ENCODE measurements at places on chromosomes 12 and 14.

DNA sequence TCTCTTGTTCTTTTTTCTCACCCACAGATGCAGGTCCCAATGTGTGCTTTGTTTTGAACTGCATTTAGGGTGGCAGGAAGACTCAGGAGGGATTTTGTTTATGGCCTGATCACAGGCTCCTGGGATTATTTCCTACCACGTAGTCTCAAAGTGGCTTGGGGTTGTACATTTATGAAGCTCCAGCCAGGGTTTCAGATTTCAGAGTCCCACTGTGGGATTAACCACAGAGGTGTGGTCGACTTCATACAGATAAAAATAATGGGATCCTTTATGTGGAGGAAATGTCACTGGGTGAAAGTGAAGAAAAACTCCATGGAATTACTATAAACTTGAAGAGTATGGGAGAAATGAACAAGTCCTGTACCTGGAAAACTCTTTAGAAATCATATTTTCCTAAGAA, 14.2 kb upstream of the PPP1R1A start:
- DNase-seq = no peak

DNA sequence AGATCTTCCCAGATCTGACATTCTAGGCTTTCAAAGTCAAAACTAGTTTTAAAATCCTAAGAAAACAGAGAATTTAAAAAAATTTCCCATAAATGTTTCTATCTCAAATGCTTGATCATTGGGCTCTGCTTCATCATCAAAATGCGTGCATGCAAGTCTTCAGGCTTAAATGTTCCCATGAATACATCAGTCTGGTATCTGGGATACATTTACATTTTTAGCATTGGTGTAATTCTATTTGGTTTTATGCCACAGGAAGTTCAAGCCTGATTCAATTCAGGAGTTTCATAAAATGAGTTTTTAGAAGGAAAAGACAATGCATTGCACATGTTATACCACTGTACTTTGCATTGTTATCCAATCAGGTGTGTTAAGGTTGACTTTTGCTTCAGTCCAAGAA, 336.4 kb downstream of the PCNX1 start:
- no peak for DNase-seq

DNA sequence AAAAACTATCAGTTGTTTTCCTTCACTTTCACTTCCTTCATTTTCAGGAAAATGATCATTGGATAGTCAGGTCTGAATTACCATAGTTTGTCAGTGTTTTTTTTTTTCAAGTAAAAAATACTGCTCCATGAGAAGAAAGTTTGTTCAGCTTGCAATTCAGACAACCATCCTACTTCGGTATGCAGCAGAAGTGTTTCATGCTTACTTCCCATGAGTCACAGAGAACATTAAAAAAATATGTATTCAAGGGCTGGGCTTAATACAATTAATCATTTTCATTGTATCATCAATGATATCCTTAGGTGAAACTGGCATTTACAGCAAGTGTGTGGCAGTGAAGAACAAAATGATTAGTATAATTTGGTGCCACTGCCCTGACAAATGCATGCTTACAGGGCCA, 21.6 kb downstream of the PYM1 start:
- DNase-seq = no peak

DNA sequence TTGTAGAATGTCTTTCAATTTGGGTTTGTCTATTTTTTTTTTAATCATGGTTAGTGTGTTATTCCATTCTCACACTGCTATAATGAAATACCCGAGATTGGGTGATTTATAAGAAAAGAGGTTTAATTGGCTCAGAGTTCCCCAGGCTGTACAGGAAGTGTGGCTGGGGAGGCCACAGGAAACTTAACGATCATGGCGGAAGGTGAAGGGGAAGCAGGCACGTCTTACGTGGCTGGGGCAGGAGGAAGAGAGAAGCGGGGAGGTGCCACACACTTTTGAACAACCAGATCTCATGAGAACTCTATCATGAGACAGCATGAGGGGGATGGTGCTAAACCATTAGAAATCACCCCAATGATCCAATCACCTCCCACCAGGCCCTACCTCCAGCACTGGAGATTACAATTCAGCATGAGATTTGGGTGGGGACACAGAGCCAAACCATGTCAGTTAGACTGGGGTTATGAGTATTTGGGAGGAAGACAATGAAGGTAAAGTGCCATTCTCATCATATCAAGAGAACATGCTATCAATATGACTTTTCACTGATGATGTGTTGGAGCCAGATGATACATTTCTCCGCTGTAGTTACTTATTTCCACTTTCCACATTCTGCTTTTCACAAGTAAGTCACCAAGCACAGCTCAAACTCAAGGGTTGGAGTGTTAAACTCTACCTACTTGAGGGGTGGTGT, 45.8 kb downstream of the AP5M1 start:
- DNase-seq = no peak

- no peak for DNase-seq
These were observed 80.4 kb downstream of the PPFIBP1 start for GRCh38 chr12:27604431-27604830.

- DNase-seq = no peak
These were observed 214.8 kb downstream of the MSRB3 start for GRCh38 chr12:65492998-65493912.

GRCh38 chr14:53035336-53036210, 84.7 kb upstream of the FERMT2 start:
- no peak for DNase-seq

GRCh38 chr12:58069268-58069963, 128.0 kb downstream of the ATP23 start:
- no peak for DNase-seq

DNA sequence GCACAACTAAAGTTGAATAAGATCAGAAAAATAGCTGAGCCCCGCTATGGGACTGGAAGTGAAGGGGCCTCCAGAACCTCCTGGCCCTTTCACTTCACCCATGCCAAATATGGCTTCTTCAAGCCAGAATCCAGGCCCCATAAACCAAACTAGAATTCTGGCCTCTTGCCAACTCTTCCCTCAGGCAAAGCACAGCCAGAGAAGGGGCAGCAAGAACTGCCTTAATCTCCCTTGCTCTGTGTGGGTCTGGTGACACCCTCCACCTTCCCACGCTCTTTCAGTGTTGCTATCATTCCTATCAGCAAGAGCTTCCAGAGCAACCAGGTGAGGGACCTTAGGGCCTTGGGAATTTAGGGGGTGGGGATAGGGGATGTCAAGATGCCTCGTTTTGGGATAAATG, 3.1 kb upstream of the PNMA1 start:
- no peak for DNase-seq

DNA sequence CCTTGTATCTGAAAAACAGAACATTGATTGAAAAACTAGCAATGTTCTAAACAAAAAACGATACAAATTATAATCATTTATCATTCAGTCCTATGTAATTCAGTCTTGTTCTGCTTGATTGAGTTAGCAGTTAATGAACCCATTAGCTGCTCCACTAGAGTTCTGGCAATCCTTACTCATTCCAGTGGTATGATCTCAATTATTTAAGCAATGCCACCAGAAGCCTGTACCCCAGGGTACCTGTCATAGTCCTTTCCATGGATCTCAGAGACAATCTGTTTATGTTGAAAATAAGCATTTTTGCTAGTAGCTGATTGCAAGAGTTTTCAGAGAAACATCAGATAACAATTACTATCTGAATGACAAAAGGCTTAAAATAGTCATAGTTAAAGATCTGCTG, 115.9 kb downstream of the UNC79 start:
- DNase-seq = no peak

GRCh38 chr12:110844131-110844530, 2.7 kb upstream of the CCDC63 start:
- no peak for DNase-seq

- no peak for DNase-seq
These were observed 80.0 kb upstream of the PRICKLE1 start for GRCh38 chr12:42669553-42669952.

DNA sequence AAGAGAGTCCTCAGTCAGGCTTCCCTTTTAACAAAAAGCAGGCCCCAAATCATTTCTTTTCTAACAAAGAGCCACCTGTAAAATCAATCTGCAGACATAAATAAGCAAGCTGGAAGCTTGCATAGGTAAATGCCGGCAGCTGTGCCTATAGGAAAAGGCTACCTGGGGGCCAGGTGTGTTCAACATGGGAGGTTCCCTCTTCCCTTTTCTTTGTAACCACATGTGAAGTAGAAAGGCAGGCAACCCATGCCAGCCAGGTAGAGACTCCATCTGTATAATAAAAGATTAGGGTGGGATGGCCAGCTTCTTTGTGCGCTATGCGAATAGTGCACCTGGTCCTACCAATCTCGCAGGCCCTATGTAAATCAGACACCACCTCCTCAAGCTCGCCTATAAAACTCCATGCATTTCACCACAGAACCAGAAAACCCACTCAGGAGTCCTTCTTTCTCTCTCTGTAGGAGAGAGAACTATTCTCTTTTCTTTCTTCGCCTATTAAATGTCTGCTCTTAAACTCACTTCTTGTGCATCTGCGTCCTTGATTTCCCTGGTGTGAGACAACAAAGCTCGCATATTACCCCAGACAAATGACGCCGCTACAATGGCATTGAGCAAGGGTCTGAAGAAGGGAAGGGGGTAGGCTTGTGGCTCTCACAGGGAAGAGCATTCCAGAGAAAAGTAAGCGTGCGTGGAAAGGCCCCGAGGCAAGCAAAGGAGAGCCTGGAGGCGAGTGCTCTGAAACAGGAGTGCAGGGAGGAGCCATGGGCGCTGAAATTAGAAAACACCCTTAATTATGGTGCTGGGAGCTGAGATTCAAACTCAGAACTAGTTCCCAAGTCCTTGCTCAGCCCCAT, 67.2 kb downstream of the TTC9 start:
- DNase-seq = no peak

DNA sequence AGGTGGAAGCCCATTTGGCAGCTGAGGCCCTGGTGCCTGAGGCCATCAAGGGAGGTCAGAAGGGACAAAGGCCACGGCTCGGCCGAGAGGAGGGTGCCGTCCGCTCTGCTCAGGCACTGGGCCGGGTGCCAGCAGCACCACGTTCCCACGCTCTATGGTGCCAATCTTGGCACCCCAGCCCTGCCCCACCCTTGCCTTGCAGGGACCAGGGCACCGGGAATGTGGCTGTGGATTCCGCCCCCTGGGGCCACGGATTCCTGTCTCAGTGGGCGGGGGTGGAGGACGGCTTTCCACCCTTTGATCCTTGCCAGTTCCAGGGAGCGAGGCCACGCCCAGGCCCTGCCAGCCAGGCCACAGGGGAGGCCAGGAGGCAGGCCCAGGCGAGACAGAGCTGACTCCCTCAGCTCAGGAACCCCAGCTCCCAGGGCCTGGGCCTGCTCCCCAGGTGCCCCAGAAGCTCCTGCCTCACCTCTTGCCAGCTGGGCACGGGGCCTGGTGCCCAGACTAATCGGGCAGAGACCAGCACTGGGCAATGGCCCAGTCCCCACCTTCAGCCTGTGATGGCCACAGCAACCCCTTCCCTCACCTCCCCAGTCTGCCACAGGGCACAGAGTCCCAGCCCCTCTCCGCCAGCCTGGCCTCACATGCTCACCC, 26.4 kb upstream of the GPR132 start:
- no peak for DNase-seq

DNA sequence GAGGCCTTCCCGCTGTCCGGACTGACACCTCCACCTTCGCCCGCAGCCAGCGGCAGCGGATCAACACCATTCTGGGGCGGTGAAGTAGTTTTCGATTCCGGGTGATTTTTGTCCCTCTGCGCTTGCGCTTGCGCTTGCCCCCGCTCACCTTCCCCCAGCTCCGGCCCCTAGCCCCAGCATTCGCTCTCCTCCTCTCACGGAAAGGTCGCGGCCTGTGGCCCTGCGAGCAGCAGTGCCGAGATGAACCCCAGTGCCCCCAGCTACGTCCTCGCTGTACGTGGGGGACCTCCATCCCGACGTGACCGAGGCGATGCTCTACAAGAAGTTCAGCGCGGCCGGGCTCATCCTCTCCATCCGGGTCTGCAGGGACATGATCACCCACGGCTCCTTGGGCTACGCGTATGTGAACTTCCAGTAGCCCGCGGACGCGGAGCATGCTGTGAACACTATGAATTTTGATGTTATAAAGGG, 22.7 kb upstream of the SRGAP1 start:
- DNase-seq = no peak

- no peak for DNase-seq
These were observed 184.4 kb upstream of the BCL2L14 start for GRCh38 chr12:11886339-11886738.

GRCh38 chr12:100956311-100956852, 161.8 kb downstream of the ANO4 start:
- no peak for DNase-seq

DNA sequence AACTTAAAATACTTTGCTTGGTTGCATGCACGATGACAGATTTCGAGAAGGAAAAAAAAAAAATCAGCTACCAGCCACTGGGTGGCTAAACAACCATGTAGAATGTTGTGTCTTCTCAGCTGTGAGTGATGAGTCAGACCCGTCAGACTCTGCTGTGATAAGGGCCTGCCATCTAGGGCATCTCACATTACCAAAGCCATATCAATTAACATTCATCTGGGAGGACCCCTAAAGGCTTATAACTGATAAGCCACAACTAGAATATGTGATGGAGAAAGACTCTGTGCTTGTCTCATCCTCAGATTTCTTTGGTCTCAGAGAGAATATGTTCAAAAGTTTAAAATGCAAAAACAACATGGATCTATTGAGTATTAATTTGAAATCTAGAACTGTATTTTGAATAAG, 111.5 kb downstream of the PAX9 start:
- DNase-seq = no peak

DNA sequence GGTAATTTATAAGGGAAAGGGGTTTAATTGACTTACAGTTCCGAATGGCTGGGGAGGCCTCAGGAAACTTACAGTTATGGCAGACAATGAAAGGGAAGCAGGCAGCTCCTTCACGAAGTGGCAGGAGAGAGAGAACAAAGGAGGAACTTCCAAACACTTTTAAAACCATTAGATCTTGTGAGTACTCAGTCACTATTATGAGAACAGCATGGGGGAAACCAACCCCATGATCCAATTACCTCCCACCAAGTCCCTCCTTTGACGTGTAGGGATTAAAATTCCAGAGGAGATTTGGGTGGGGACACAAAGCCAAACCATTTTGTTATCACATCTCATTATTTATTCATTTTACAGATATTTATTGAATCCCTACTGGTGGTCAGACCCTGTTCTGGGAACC, 822.8 kb downstream of the GALC start:
- no peak for DNase-seq

DNA sequence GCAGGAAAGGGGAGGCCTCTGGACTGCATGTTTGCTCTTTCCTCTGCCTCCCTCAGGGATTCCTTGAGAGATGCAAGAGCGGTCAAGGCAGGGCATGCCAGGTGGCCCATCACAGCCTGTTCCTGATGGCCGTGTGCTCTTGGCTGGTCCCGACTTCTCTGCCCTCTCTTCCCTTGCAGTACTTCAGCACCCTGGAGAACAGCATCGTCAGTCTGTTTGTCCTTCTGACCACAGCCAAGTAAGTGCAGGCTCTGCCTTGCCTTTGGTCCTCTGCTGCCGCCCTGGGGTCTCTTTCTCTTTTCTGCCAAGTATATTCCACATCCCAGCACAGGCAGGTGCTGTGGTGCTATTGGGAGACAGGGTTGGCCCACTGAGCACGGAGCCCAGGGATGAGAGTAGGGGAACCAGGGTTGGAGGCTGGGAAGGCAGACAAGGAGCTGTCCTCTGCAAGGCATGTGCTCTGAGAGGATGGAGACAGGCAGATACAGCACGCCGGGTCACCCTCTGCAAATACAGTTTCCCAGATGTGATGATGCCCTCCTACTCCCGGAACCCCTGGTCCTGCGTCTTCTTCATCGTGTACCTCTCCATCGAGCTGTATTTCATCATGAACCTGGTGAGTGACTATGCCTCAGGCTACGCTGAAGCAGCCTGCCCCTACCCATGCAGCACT, 51.9 kb downstream of the TPCN1 start:
- DNase-seq = no peak

GRCh38 chr14:27314231-27314630, 716.4 kb upstream of the NOVA1 start:
- DNase-seq = no peak
